ENCODE measurements at places on chromosomes 7 and 10. TPM values are rescaled to one million over a fixed set of nuclear protein-coding genes. Genes with fewer than 3 reads are reported as not detected.

DKK1 gene
- 11.9 TPM for total RNA-seq

NKX1-2 gene
- total RNA-seq, result not detected

LIPN gene
- total RNA-seq, result not detected

AKR1B15 gene
- not detected for total RNA-seq

ARHGAP22 gene
- 55.5 TPM for total RNA-seq
